Small intestine (tissue), 16 donors: ENCODE measurements at places on chromosomes 4 and X. TPM values are rescaled to one million over a fixed set of nuclear protein-coding genes. Genes with fewer than 3 reads are reported as not detected.
A peak's percentile ranks its signal among the peaks of the same experiment; 100 is the strongest.

DNA sequence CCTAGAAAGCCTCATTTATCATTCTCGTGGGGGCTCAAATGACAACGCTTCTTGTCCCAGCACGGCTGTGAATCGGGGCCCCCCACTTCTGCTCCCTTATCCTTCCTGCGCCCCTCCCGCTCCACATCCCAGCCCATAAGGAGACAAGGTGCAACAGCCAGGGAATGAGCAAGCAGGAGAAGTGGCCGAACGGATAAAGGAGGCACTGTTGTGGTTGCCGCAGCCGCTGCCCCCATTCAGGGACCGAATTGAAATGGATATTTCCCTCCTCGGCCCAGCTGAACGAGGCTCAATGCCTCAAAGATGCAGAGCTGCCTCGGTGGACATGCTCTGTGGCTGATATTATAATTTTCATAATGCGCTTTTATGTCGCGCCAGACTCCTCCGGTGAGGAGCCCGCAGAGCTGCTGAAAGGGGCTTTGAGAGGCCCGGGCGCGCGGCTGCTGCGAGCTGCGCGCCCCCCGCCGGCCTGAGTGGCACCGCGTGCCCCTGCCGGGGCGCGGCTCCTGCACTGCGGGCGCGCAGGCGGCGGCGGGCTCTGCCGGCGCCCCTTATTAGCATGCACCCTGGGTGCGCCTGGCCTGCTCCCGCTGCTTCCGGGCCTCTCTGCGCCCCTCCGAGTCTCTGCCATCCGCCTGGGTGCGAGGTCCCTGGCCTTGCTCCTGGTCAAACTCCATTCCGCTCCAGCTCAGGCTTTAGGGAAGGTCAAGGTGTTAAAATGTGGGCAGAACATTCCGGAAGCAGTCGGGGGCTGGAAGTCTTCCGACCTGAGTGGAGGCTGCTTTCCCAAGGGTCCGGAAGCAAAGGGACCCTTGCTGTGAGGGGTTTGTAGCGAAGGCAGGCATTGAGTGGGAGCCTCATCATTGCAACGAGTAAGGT lies 68.2 kb upstream of the TMEM33 start:
- no peak for DNase-seq

GRCh38 chr4:33067221-33067620 lies 2347.1 kb downstream of the PCDH7 start:
- DNase-seq: no peak

Gene DSPP
- polyA plus RNA-seq: not detected

DNA sequence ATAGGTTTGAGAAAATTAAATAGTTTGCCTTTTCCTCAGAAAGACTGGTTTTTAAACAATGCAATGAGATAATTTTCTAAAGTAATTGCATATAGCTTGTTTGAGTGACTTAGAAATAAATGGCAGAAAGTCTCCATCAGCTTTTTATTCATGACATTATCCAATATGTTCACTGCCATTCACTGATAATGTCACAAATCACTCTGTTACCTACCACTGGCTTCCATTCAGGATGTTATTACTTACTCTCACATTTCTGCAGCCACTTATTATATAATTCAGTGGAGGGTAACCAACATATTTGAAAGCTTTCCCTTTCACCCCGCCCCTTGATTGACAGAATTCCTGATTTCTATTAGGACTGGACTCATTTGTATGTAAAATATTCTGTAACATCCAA lies 1583.5 kb downstream of the PCDH18 start:
- DNase-seq: no peak

Gene AWAT2
- not detected for polyA plus RNA-seq

GRCh38 chrX:3026074-3026815 lies 15.0 kb upstream of the ARSF start:
- peak; percentile 37 for DNase-seq

- no peak for DNase-seq
Observed at GRCh38 chr4:99485212-99485611, 25.6 kb upstream of the C4orf17 start.
